ENCODE measurements at places on chromosomes 11 and 22.

DNA sequence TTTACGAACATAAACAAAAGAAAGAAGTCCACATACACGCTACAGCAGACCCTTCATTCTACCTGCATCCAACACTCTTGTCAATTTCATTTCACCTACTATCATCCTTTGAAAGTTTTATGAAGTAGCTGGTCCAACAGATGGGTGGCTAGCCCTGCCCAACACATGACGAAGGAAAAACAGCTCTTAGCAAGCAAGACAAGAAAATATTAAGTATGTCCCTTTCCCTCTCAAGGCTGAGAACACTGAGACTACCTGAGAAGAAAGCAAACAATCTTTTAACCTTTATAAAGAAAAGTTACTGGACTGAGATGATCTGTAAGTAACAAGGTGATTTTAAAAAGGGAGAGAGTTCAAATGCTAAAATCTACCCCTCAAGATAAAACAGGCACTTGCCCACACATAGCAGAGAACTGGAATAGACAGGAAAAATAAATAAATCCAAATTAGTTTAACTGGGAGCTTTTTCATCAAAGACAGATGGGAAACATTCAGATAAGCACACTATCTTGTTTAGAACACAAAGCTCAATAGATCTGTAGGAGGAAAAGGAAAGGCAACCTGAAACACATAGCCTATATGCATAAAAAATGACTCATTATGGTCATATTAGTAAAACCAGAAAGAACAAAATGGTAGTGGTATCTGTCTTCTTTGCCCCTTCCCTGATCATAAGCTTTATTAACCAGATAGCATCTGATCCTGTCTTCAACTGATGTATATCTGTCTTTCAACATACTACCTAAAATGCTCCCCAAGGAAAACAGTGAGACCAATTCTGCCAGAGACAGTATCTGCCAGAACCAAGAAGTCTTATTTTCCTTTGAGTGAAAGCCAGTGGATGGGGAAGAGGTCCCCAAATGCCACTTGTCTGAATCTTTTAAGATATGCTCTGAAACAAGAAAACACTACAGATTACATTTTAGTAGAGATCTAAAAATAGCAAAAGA lies 104.3 kb downstream of the MRTFA start:
- DNase-seq, result no peak

DNA sequence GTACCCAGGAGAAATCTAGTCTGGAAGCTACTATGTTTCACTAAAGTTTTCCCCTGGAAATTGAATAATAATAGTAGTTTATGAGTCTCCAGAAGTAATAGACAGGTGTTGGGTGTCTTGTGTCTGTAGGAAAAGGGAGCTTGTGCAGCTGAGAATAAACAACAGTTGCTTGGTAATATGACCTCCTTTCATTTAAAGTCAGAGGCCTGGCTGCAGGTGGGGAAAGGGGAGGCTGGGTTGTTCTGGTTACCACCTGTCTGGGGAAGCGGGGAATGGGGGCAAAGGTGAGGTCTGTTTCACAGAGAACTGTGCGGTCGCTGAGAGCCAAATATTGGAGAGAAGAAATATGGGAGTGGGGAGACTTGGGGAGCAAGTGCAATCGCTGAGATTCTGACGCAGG lies 3.3 kb upstream of the GRAMD1B start:
- no peak for DNase-seq

- no peak for DNase-seq
Measured at GRCh38 chr11:1165256-1166041, 7.7 kb downstream of the MUC5AC start.

GRCh38 chr11:58639669-58640068 lies 17.2 kb downstream of the CNTF start:
- no peak for DNase-seq

GRCh38 chr11:19910931-19911330 lies 198.3 kb downstream of the NAV2 start:
- DNase-seq, result no peak

DNA sequence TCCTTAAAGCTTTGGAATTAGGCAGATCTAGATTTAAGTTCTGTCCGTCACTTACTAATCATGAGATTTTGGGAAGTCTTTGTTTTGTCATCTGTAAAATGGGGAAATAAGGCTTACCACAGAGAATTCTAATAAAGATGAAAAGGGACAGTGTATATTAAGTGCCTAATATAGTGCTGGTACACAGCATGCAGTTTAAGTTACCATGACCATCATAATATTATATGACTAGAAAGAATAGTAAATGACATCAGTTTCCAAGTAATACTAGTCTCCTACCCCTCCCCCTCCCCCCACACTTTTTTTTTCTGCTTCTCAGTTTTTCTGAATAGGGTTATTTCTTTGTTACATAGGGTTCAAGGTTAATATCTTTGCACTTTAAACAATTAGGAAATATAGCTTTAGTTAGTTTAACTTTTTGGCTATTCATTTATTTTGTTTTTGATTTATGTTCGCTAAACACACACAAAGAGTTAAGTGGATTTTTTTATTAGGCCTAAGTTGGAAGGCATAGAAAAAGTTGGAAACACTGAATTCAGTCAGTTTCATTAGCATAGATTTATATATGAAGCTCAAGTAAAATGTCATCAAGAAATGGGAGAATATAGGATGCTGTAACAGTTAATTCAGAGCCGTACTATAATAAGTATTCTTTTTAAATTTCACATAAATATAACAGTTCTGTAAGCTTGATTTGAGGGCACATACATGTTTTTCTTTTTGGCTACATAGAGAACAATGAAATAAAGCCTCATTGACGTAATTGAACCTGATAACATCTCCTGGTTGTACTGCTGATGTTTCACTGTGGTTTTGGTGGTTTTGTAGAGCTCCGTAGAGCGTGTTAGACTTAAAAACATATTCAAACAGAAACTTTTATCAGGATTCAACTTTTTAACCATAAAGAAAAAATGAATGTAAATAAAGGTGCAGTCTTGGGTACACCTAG lies 121.2 kb downstream of the PDE3B start:
- peak; percentile 81 for DNase-seq

DNA sequence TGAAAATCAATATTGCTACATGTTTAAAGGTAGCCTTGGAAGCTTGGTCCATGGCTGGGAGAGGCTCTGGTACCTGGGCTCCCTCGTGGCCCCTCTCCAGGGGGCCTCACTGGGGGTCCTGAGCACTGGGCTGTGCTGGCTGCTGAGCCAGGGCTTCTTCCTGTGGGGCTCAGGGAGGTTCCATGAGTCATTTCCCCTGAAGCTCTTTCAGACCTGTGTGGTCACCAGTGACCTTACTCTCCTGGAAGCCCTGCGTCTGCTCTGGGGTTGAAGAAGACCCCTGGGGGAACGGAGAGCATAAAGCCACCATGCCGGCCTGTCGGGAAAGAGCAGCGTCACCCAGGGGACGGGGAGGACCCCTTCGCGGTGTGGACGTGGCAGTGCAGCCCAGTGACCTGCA lies 389.0 kb downstream of the TBC1D22A start:
- peak; percentile 25 for DNase-seq

DNA sequence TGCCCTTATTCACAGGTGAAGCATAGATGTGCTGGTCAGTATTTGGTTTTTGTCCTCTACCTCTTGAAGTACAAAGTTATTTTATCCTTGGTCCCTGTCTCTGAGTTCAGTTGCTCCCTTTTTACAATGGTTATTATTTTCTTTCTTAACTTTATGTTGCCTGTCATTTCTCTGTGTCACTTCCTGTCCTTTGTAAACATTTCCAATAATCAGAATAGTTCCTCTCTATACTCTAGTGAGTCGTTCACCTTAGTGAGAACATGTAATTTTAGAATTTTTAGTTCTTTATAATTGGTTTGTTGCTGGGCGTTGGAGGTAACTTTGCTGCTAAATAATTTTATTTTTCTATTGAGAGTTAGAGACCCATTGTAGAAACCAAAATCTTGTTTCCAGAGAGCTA lies 16.0 kb downstream of the CSTPP1 start:
- DNase-seq, result no peak

- DNase-seq, result no peak
Measured at GRCh38 chr11:19083166-19083565, 22.6 kb upstream of the MRGPRX2 start.

DNA sequence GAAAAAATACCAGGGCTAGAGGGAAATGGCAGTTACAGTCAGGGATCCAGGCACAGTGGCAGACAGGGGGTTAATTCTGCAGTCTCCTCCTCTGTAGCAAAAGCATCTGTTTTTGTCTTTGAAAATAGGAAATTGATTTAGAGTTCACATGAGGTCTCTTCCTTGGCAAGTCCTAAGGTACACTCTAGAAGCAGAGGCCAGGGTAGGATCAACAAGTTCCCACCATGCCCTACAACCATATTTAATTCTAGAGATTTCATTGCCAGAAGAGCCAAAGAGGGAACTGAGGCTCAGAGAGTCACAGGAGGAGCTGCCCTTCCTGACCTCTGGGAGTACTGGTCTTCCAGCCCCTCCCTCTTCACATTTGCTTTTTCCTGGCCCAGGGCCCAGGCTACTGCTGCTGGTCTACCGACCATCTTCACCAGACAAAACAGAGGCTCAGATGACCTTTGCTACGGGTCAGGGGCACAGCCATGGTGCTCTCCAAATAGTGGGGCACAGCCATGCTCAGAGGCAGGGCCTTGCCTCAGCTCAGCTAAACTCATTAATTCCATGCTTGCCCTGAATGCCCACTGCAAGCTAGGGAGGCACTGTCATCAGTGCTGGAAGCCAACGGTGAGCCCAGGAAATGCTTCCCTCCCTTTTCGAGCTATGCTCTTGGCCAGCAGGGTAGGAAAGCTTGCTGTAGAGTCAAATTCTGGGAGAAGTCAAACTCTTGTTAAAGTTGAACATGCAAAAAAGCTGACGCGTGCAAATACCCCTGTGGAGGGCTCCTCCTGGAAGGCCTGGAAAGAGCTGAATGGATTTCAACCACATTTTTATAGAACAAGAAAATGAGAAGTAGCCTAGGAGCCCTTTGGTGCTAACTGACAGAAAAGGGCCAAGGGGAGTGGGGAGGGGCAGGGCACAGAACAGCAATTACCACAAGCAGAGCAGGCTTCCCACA lies 11.7 kb upstream of the CHRM4 start:
- no peak for DNase-seq

DNA sequence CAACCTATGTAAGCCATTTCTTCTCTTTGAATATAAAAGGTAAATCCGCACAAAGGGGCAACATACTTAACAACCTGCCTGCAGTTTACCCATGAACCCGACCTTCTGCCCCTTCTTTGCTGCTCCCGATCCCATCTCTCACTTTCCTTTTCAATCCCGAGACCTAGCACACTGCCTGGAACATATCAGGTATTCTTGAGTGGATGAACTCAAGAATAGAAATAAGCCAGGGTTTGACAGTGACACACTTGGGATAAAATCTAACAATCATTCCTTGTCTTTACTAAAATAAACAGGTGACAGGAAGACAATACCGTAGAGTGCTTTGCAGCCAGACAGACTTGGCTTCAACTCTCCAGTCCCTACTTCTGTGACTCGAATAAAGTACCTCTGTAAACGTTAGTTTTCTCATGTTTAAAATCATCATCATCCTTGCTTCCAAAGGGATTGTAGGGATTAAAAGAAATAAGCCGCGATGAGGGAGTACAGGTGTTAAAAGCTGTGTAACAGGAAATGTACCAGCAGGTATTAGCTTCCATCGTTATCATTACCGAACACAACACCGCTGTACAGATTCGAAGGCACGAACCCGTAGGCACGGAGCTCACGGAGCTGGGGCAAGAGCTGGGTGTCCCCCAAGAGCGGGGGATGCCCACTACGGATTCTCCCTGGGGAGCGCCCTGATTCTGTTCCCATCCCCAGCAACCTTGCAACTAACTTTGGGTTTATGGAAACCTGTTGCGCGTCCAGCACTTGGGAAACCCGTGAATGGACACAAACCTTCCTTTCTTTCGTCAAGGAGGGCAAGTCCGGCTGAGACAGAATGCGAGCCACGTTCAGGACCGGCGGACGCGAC lies 720 bp downstream of the UFD1 start:
- peak; percentile 14 for DNase-seq

DNA sequence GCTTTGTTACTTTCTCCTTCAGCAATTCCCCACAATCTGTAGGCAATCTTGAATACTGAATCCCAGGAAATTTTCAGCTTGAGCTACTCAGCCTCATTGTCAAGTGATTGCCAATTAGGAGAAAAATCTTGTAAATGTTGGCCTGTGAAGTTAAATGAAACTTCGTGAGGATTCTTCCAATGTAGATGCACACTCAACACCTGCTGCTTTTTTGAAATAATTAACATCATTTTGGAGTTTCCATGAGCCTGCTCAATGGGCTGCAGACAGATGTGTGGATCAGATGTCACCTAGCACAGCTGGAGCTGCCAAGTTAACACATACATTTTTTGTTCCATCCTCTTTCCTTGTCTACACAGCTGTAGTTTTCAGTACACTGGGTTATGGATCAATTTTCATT lies 645.6 kb upstream of the LUZP2 start:
- DNase-seq, result no peak

GRCh38 chr11:82864268-82864667 lies 36.0 kb downstream of the PRCP start:
- peak; percentile 87 for DNase-seq

DNA sequence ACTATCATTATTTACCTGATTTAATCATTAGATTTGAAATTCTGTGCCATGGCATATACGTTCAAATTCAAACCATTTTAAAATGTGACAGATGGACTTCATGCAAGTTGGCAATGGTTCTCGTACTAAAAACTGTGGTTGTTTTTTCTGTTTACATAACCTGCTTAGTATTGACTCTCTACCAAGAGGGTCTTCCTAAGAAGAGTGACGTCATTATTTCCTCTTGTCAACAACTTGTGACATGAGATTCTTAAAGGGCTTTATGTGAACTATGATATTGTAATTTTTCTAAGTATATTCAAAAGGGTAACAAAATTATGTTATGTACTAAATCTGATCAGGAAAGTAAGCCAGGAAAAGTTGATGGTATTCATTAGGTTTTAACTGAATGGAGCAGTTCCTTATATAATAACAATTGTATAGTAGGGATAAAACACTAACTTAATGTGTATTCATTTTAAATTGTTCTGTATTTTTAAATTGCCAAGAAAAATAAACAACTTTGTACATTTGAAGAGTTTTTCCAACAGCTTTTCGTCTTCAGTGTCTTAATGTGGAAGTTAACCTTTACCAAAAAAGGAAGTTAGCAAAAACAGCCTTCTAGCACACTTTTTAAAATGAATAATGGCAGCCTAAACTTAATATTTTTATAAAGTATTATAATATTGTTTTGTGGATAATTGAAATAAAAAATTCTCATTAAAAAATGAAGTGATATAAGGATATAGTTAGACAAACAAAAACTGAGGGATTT lies 87.0 kb downstream of the GRK3 start:
- DNase-seq, result no peak

GRCh38 chr22:43269246-43269645 lies 73.9 kb downstream of the SCUBE1 start:
- no peak for DNase-seq
